Activated CD8-positive, alpha-beta memory T cell treated with anti-CD3 and anti-CD28 coated beads for 4 hours (primary cell): ENCODE measurements at places on chromosomes 11 and 22.

DNA sequence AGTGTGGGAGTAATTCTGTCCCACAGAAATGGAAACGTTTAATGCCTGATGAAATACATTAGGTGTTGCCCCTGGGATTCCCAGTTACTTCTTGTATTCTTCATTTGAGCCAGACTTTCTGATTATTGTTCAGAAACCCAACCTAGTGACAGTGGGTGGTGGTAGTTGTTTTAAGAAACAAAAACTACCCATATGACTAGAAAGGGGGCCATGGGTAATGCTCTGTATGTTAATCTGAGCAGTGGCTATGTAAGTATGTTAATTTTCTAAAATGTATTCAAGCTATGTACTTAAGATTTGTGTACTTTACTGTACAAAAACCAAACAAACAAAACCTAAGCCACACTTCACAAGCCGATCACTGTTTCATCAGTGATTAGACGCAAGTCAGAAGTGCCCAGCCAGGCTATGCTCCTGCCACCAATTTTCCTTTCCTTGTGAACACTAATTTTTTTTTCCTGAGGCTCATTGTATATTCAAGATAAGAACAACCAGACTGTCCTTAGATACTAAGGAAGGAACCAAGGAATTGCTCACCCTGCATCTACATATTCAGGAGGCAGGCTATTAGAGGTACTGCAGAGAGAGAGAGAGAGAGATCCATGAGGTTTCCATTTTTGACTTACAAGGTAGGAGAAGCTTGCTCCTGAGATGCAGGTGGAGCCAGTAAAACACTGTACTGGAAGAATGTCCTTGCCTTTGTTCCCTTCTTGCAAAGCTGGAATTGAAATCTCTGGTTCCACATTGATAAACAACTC lies 122.7 kb downstream of the DBX1 start:
- no peak for DNase-seq

GRCh38 chr22:31923136-31923535 lies 21.2 kb upstream of the YWHAH start:
- no peak for DNase-seq

DNA sequence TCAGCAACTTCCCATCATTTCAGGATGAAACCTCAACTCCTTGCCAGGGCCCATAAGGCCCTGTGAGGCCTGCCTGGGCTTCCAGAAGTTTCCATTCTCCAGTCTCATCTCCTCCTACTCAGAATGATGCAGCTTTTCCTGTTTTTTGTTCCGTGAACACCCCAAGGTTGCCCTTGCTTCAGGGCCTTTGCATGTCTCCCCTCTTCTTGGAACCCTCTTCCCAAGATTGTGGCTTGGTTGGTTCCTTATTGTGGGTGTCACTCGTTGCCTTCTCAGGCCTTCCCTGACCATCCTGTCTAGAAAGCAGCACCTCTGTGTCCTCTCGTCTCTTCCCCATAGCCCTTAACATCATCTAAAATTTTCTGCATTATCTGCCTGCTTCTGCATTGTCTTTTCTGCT lies 23.2 kb upstream of the YWHAH start:
- DNase-seq, result no peak

DNA sequence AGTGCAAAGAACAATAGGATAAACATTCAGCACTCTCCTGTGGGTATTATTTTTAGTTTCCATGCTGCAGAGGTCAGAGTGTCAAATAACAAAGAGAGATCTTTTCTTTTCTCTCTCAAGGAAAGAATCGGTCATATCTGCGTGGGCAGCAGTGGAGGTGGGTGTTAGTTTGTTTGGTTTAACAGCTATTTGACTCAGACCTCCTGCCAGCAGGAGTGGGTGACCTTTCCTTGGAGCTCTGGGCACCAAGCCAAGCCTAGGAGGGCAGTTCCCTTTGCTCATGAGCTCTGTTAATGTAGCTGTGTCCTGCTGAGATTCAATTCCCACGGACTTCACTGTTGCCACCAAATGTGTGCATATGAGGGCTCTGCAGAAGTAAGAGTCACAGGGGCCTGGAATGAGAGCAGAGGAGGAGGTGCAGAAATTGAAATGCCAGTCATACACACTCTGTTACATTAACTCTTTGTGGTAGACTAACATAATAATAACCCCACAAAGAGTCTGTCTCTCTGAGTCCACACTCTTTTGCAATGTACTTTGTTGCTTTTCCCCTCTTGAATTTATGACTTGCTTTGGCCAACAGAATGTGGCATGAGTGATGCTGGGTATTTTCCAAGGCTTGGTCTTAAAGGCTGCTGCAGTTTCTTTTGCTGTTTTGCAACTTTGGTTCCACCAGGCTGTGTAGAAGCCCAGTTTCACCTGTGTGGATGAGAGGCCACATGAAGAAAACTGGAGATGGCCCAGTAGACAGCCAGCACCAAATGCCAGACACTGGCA lies 76.0 kb upstream of the GRK3 start:
- DNase-seq, result peak; percentile 10

GRCh38 chr11:69201764-69202370 lies 46.1 kb downstream of the SMIM38 start:
- DNase-seq, result no peak

DNA sequence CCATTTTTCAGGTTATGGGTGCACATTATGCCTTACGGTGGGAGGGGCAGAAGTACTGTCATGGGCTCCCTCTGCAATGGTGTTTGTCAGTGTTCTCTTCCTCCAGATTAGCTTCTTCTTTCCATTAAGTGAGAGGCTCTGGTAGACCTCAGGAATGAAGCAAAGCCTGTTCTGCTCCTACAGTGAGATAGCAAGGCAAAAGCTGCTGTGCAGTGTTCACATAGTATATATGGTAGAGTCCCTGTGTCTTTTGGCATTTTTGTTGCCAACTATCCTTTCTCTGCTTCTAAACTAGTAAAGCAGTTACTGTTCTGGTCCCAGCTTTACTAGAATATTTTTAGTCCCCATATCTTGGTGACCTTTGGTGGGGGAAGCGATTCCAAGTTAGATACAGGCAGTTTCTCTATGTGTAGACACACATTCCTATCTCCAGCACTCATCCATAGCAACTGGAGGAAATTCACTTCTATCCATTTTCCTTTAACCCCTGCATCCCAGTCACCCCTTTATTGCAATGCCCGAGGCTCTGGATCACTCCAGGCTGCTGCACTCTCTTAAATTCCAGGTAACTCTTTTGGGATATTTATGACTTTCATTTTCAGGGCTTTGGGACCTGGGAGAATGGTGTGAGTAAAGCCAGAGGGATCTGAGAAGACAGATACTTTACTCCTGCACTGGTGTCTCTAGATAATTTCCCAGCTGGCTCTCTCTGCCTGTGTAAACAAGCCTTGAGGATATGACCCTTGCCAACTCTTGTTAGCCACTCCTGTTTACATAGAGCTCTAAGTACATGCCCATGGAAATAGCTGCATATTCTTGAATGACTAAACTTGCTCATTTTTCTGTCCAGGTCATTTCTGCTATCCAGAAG lies 3.9 kb upstream of the TRIM34 start:
- no peak for DNase-seq

GRCh38 chr11:3970108-3970507 lies 114.6 kb downstream of the STIM1 start:
- DNase-seq, result no peak

GRCh38 chr11:100925935-100926334 lies 203.7 kb downstream of the PGR start:
- no peak for DNase-seq

- no peak for DNase-seq
Observed at GRCh38 chr22:30486118-30486517, 14.3 kb upstream of the SEC14L3 start.

DNA sequence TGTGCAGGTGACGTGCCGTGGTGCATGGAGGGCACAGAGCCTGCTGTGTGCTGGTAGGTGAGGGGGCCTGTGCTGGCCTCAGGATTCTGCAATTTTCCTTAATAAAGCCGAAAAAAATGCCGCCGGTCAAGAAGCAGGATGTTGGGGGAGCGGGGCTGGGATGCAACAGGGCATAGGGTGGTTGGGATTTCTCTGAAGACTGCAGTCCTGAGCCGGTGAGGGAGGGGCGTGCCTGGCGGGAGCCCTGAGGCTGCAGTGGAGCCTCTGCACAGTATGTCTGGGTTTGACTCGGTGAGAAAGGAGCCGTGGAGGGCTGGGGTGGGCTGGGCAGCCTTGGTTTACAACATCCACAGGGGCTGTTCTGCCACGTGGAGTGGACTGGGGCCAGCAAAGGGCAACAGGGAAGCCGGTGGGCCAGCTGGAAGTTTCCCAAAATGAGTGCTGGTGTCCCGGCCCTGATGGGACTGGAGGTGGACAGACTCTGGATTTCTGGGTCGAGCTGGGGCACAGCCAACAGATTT lies 1.3 kb downstream of the CDHR5 start:
- no peak for DNase-seq
